ENCODE measurements at places on chromosomes 16 and 17.

DNA sequence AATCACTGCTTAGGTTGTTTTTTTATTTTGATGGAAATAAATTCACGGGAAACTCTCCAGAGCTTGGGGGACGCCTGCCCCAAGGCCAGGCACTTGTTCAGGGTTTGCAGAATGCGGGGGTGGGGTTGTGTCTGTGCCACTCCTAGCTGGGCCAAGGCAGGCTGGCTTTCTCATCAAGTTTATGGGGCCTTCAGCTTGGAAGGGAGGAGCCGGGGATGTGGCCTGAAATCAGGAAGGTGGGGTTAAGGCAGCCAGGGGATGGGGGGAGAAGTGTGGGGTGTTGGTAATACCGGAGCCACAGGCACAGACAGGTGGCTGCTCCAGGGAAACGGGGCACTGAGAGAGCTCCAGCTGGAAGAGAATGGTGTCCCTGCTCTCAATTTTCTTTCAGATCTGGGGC is 1.7 kb upstream of the CHAD start:
- DNase-seq, result no peak

DNA sequence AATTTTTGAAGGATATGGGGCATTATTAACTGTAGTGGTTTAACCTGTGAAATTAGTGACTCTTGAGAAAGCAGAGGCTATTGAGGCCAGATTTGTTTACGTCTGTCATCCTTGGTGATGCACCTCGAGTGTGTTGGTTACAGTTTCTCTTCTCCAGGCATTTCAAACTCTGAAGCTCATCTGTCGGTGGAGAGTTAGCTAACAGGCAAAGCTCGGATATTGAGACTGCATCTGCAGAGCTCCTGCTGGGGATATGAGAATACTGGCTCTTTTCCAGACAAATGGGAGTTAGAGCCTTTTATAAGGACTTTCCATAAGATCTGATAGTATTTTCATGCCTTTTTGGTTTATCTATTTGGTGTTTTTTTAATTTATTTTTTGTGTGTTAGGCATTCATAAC is 6.7 kb downstream of the CLEC16A start:
- DNase-seq, result no peak

DNA sequence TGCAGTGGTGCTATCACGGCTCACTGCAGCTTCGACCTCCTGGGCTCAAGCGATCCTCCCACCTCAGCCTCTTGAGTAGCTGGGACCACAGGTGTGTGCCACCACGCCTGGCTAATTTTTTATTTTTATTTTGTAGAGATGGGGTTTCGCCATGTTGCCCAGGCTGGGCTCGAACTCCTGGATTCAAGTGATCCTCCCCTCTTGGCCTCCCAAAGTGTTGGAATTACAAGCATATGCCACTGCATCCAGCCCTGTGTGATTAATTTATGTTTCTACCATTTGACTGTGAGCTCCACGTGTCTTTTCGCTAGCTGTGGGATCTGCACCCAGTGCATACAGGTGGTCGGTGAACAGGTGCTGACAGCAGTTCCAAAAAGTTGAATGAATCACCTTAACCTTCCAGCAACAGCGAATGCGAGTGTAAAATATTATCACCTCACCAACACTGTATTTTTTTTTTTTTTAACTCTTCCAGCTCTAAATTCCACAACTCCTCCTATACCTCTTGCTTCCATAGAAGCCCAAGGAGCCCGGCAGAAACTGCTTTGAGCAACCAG is 484 bp upstream of the NUDT7 start:
- DNase-seq, result no peak

- DNase-seq, result no peak
Measured at GRCh38 chr17:21425736-21426135, 49.6 kb downstream of the KCNJ12 start.

- DNase-seq, result no peak
Measured at GRCh38 chr16:54822492-54822891, 108.2 kb upstream of the IRX5 start.

DNA sequence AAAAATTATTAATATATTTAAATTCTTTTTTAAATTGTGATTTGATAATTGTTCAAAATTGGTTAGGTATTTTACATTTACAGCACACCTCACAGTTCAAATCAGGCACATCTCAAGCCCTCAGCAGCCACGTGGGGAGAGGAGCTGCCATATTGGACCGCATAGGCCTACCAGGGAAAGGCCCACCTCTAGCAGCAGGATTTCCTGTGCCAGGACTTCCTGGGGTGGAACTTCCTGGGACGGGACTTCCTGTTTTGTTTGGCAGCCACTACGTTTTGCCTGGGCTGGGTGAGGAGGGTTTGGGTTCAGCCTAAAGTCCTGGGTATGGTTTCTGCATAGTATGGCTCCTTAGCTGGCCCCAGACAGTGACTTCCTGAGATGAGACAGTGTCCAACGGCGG is 298.5 kb upstream of the FOXF1 start:
- no peak for DNase-seq

- no peak for DNase-seq
Measured at GRCh38 chr17:41864498-41864835, 756 bp downstream of the KLHL11 start.
